ENCODE measurements at places on chromosomes 4 and X.

DNA sequence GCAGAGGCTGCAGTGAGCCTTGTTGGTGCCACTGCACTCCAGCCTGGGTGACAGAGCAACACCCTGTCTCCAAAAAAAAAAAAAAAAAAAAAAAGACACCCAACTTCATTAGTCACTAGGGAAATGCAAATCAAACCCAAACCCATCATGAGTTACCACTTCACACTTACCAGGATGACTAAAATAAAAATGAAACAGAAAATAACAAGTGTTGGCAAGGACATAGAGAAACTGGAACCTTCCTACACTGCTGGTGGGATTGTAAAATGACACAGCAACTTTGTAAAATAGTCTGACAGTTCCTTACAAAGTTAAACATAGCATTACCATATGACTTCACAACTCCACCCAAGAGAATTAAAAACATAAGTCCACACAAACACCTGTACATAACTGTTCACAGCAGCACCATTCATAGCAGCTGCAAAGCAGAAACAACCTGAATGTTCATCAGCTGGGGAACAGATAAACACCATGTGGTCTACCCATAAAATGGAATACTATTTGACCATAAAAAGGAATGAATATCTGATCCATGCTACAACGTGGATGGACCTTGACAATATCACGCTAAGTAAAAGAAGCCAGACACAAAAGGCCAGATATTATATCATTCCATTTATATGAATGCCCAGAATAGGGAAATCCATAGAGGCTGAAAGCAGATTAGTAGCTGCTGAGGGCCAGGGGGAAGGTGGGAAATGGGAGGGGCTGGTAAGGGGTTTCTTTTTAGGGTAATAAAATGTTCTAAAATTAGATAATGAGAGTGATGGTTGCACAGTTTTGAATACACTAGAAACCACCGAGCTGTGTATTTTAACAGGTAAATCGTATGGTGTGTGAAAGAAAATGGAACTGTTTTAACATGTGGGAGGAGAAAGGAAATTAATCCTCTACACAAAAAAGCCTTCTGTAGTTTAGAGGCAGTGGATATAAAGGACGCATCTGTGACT lies 18.3 kb downstream of the CD99L2 start:
- no peak for DNase-seq
- H3K36me3 ChIP-seq = peaks cover 4% of the 10 kb centered on the region
- no peak overlapping the region for H3K27ac ChIP-seq
- no peaks in the 10 kb centered on the region for H3K27me3 ChIP-seq

GRCh38 chrX:78548012-78548411 lies 111.1 kb downstream of the RTL3 start:
- no peaks in the 10 kb centered on the region for H3K27me3 ChIP-seq
- no peak overlapping the region for H3K4me3 ChIP-seq
- no peak for DNase-seq
- no peaks in the 10 kb centered on the region for H3K4me1 ChIP-seq

DNA sequence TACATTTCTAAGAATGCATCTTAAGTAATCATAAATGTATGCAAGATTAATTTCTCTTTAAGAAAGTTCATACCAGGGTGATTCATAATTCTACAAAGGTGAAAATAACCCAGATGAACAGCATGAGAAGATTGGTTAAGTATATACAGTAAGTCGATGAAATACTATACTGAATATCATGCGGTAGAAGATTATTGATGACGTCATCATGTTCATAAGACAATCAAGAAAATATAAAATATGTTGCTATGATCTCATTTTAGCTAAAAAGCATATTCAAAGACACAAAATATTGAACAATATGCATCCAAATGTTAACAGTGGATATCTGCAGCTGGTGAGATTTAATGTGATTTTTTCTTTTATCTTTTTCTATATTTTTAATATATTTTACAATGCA lies 312.0 kb upstream of the FGF13 start:
- DNase-seq = no peak
- H3K4me1 ChIP-seq = no peaks in the 10 kb centered on the region
- no peak overlapping the region for H3K4me3 ChIP-seq
- no peaks in the 10 kb centered on the region for H3K27me3 ChIP-seq
- no peak overlapping the region for H3K27ac ChIP-seq

GRCh38 chr4:3786196-3786869 lies 20.1 kb downstream of the ADRA2C start:
- H3K4me3 ChIP-seq = no peak overlapping the region
- H3K4me1 ChIP-seq = peaks cover 7% of the 10 kb centered on the region
- no peaks in the 10 kb centered on the region for H3K36me3 ChIP-seq

GRCh38 chr4:113109106-113109718 lies 59.8 kb downstream of the ANK2 start:
- peaks cover 31% of the 10 kb centered on the region for H3K4me1 ChIP-seq
- no peak overlapping the region for H3K4me3 ChIP-seq
- peak overlapping the region; percentile 66 for H3K27ac ChIP-seq
- H3K27me3 ChIP-seq = no peaks in the 10 kb centered on the region
- DNase-seq = no peak
- no peaks in the 10 kb centered on the region for H3K36me3 ChIP-seq

DNA sequence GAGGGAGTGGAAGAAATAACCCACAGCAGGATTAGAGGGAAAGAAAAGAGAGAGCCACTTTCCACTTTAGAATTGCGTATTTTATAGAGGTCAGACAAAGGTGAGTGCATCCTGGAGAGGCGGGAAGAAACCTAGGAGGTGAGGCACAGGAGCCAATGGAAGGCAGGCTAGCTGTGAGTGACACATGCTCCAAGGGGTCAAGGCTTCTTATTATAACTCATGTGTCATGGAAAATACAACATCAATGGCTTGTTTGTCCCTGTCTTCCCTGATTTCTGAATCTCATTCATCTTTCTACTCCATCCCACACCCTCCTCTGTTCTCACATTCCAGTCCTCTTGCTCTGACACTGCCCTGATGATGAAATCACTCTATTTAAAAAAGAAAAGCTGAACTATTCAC lies 14.4 kb downstream of the ANXA3 start:
- DNase-seq = no peak
- H3K36me3 ChIP-seq = peaks cover 4% of the 10 kb centered on the region
- no peaks in the 10 kb centered on the region for H3K27me3 ChIP-seq

- H3K36me3 ChIP-seq = peaks cover 10% of the 10 kb centered on the region
- no peak overlapping the region for H3K4me3 ChIP-seq
- H3K27ac ChIP-seq = no peak overlapping the region
- peaks cover 2% of the 10 kb centered on the region for H3K4me1 ChIP-seq
- H3K27me3 ChIP-seq = no peaks in the 10 kb centered on the region
- no peak for DNase-seq
Observed at GRCh38 chrX:50618788-50619558, 148.3 kb upstream of the DGKK start.

GRCh38 chr4:186105647-186106321 lies 1.3 kb downstream of the FAM149A start:
- no peaks in the 10 kb centered on the region for H3K36me3 ChIP-seq
- H3K4me1 ChIP-seq = peaks cover 27% of the 10 kb centered on the region
- DNase-seq = no peak
- peak overlapping the region; percentile 79 for H3K27ac ChIP-seq

GRCh38 chr4:105059337-105059736 lies 87.3 kb upstream of the TET2 start:
- no peaks in the 10 kb centered on the region for H3K36me3 ChIP-seq
- no peaks in the 10 kb centered on the region for H3K27me3 ChIP-seq
- no peak overlapping the region for H3K27ac ChIP-seq
- no peak for DNase-seq

DNA sequence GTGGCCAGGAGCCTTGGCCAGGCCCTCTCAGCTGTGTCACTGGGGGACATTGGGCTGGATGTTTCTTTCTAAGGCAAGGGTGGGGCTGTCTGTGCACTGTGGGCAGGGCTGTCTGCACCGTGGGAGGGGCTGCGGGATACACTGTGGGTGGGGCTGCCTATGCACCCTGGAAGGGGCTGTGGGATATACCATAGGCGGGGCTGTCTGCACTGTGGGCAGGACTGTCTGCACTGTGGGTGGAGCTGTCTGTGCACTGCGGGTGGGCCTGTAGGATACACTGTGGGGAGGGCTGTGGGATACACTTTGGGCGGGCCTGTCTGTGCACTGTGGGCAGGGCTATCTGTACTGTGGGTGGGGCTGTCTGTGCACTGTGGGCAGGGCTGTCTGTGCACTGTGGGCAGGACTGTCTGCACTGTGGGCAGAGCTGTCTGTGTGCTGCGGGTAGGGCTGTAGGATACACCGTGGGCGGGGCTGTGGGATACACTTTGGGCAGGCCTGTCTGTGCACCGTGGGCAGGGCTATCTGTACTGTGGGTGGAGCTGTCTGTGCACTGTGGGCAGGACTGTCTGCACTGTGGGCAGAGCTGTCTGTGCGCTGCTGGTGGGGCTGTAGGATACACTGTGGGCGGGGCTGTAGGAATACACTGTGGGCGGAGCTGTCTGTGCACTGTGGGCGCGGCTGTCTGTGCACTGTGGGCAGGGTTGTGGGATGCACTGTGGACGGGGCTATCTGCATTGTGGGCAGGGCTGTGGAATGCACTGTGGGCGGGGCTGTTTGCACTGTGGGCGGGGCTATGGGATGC lies 31.1 kb downstream of the ACOX3 start:
- H3K36me3 ChIP-seq = peaks cover 51% of the 10 kb centered on the region
- H3K4me1 ChIP-seq = peaks cover 4% of the 10 kb centered on the region
- DNase-seq = no peak
- no peak overlapping the region for H3K27ac ChIP-seq
- no peaks in the 10 kb centered on the region for H3K27me3 ChIP-seq

DNA sequence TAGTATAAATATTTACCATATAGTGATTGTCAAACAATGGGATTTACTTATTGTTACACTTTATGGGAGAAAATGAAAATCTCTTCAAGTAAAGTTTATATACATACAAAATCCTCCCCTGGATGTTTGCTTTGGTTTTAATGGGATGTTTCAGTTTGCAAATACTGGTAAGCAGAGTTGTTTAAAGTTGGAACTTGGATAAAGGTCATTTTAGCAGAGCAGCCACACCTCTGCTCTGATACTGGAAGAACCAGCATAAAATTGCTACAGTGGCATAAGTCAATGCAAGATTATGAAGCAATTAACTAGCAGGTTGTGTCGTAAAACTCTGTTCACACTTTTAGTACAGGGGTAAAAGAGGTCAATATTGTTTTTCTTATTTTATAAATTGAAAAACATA lies 101.2 kb downstream of the TRAPPC11 start:
- no peak overlapping the region for H3K27ac ChIP-seq
- no peak for DNase-seq
- no peak overlapping the region for H3K4me3 ChIP-seq
- H3K4me1 ChIP-seq = peaks cover 4% of the 10 kb centered on the region

DNA sequence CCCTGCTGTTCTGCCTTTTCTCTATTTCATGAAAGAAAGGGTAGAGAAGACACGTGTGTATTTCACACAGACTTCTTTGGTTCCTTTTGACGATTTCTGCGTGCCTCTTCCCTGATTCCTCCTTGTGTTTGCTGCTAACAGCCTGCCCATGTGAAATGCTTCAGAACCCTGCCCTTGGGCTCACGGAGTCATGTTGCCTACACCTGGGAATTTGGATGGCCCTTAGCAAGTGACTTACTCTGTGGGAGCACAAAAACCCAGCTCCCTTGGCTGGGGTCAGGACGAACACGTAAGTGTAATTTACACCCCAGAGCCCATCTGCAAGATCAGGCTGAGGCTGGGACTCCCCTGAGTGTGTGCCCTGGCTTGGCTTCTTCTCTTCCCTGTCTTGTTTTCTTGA lies 220.3 kb upstream of the BCOR start:
- no peak for DNase-seq
- H3K4me1 ChIP-seq = no peaks in the 10 kb centered on the region
- H3K27ac ChIP-seq = no peak overlapping the region
- H3K4me3 ChIP-seq = no peak overlapping the region
- peaks cover 4% of the 10 kb centered on the region for H3K36me3 ChIP-seq
- H3K27me3 ChIP-seq = no peaks in the 10 kb centered on the region

DNA sequence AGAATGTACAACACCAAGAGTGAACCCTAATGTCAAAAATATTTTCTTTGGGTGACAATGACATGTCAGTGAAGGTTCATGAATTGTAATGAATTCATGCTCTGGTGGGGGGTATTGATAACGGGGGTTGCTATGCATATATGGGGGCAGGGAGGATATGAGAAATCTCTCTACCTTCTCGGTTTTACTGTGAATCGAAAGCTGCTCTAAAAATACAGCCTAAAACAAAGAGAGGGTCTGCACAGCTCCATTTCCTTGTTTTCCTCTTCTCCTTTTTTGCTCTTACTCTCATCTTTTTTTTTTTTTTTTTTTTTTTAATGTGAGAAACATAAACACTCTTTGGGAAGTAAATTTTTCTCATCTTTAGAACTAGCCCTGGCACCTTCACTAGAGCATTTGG lies 85.8 kb downstream of the DCTD start:
- DNase-seq = no peak
- peaks cover 31% of the 10 kb centered on the region for H3K27me3 ChIP-seq
- H3K27ac ChIP-seq = no peak overlapping the region

DNA sequence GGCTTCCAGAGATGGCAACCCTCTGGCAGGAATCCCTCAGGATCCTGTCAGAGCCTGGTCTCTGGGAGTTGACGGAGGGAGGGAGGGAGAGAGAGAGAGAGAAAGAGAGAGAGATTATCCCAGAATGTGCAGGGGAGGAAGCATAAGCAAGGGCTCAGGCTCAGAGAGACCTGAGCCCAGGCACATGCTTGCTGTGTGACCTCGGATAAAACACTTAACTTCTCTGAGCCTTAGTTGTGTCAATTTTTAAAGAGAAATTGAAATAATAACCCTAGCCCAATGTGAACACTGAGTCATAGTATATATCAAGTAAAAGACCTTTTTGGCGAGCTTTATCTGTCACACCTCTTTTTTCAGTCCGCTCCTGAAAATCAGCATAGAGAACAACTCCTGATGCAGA lies 473 bp upstream of the USP51 start:
- peak overlapping the region; percentile 90 for H3K4me3 ChIP-seq
- no peak for DNase-seq
- peaks cover 14% of the 10 kb centered on the region for H3K4me1 ChIP-seq
- no peaks in the 10 kb centered on the region for H3K36me3 ChIP-seq
- H3K27ac ChIP-seq = peak overlapping the region; percentile 99
- H3K27me3 ChIP-seq = no peaks in the 10 kb centered on the region

DNA sequence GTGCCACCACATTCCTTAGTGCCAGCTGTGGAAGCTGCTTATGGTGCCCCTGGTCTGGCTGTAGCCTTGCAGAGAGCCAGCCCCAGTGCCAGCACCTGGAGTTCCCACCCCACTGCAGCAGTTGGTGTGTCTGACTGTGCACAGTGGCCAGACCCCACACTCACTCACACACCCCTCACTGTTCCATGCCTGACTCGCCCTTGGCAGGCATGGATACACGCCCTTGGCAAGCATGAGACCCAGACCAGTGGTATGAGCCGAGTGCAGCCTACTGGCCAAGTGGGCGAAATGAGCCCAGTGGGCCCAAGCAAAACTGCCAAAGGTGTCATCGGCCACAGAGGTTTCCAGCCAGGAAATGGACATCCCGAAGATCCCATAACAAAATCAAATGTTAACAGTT lies 27.4 kb downstream of the NAA11 start:
- no peak for DNase-seq
- H3K27ac ChIP-seq = no peak overlapping the region
- no peaks in the 10 kb centered on the region for H3K4me1 ChIP-seq
- no peak overlapping the region for H3K4me3 ChIP-seq
- no peaks in the 10 kb centered on the region for H3K36me3 ChIP-seq
- peaks cover 9% of the 10 kb centered on the region for H3K27me3 ChIP-seq
